ENCODE measurements at places on chromosomes 3 and 15.
A peak's percentile ranks its signal among the peaks of the same experiment; 100 is the strongest.

DNA sequence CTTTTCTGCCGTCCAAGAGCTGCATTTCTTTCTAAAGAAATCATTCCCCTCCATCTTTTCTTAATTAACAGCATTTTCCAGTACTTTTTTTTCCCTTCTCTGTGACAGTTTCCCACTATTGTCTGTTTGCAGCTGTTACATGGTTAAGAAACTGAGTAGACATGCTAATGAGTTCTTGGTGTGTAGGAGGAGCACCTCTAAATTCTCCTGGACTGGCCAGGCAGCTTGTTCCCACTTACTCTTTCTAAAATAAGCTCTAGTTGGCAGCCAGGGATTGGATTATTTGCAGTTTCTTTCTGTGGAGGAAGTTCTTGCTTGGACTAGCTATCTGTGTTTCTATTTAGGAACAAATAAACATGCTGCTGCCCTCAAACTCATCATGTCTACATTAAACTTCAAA, 235.1 kb upstream of the GAP43 start:
- DNase-seq = no peak

DNA sequence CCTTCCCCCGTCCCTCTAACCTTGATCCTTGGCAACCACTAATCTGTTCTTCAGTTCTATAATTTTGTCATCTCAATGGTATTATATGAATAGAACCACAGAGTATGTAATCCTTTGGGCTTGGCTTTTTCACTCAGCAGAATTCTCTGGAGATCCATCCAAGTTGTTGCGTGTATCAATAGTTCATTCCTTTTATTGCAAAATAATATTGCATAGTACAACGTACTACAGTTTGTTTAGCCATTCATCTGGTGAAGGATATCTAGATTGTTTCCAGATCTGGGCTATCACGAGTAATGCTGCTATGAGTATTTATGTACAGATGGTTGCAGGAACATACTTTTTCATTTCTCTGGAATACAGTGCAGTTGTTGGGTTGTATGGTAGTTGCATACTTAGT, 76.2 kb downstream of the PLXNA1 start:
- DNase-seq = no peak

DNA sequence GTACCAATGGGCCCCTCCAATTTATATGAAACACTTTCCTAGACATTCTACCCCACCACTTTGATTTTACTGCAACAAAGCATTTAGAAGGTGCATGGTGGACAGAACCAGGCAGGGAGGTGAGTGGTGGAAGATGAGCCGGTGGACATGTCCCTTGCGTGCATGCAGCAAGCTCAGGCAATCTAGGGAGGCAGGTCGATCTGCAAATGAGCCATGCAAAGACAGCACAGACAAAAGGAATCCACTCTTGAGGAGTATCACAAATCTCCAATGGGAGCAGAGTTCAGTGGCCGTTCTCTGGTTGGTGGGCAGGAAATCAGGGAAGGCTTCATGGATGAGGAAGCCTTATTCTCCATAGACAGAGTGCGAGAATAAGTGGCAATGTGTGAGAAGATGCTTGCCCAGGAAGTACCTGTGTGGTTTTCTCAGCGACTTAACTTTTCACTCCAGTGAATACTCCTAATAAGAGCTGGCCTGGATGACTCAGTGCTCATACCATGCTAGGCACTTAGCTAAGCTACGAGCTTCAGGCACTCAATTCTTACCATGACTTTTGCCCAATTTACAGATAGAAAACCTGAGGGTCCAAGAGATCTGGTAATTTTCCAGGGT, 152.5 kb downstream of the FOXP1 start:
- DNase-seq = no peak

GRCh38 chr3:123469323-123469995, 20.6 kb upstream of the ADCY5 start:
- DNase-seq = no peak

GRCh38 chr3:179513862-179514261, 48.9 kb upstream of the ACTL6A start:
- no peak for DNase-seq

GRCh38 chr3:67876261-67876660, 221.8 kb upstream of the SUCLG2 start:
- DNase-seq = no peak

DNA sequence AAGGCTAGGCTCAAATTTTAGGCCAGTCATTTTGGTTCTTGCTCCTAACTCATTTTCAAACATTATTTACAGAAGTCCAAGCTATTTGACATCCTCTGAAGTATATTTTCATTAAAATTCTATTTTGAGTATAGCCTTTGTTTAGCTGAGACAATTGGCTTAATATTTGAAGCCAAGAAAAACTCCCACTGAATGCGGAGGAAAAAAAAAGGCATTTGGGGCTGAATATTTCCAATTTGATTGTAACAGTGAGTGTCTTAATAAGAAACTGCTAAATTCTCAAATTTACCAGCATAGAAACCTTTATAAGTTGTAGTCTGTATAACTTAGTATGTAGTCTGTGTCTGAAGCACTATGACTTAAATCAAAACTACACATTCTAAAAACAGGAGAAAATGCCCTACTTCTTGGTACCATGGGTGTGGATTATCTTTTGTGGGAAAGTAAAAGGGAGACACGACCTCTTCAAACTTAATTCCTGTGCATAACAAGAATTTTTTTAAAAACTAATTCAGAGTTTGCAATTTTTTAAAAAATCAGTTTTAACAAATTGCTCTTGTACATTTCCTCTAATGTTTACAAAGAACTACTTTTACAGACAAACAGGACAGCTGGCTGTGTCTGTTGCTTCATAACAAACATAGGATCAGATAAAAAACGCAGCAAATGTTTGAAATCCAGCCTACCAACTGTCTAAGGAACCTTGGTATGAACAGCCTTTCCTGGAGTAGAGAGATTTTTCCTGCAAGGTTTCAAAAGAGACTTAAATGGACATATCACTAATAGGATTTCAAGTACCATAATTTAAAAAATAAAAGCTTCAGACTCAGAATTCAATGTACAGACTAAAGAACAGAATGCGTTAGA, 52.7 kb upstream of the LMOD3 start:
- DNase-seq = no peak

- DNase-seq = no peak
These were observed 38.1 kb downstream of the PDZRN3 start for GRCh38 chr3:73586628-73587027.

DNA sequence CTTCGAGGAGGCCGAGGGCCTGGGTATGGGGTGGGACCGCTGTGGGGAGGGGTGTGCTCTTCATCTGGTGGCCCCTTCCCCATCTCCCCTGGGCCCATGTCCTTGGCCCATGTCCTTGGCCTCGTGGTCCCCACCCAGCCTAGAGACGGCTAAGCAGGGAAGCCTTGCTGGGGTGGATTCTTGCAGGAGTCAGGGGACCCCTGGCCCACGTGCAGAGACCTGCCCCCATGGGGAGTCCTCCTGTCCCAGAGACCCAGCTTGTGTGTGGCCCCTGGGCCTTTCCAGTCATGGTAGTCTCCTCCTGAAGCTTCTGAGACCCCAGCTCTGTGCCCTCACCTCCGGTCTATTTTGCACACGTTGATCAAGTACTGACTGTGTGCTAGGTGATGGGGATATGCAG, 97.4 kb downstream of the TBC1D2B start:
- DNase-seq = no peak

GRCh38 chr3:177982034-177982433, 554.2 kb upstream of the KCNMB2 start:
- no peak for DNase-seq

DNA sequence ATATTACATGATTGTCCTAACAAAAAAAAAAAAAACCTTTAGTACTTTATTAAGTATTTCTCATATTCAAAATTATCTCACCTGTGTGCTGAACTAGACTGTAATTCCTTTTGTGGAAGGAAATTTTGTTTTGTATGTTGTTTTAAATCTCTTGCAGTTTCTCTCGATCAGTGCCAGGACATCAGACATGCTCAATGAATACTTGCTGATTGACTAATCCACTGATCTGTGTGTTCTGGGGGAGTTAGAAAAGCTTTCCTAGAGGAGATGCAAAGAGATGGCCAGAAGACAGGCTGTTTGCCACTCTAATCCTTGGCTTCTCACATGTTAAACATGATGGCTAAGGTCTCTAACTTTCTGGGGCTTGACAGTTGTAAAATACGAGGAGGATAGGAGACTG, 233.3 kb upstream of the NR2E3 start:
- no peak for DNase-seq

- no peak for DNase-seq
These were observed 37.3 kb upstream of the CACNA1D start for GRCh38 chr3:53457068-53457467.

- no peak for DNase-seq
These were observed 85.0 kb downstream of the TGFBR2 start for GRCh38 chr3:30691249-30691880.

DNA sequence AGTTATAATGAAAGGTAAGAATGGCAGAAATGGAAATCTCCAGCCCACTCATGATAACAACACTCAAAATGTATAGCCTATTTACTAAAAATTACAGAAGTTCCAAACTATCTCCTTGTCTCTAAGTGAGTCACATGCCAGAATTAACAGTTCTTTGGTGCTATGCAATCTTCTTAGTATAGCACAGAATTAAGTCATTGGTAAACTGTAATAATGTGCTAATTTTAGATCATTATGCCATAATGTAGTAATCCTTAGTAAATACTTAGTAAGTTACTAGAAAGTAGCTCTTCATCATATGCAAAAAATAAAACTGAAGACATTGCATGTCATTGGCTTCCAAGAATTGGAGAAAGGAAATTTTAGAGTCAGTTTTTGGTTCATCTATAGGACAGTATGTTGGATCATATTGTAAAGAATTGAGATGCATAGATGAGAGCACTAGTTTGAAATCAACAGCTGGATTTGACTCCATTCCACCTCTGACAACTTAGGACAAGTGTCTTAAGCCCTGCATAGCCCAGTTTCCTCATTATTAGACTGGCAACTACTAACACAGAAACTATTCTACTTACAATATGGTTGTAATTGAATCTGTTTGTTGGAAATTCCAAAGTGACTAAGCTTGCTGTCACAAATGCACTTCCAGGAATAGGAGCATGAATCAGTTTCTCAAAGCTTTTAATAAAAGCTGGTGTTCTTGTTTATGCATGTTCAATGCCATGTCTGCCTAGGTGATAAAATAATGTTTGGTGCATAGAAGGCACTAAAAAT, 40.1 kb upstream of the CD47 start:
- DNase-seq = no peak

- DNase-seq = no peak
These were observed 5.4 kb upstream of the SEC11A start for GRCh38 chr15:84721371-84721770.

GRCh38 chr15:88878720-88879184, 16.6 kb downstream of the HAPLN3 start:
- DNase-seq = peak; percentile 85

GRCh38 chr3:156769721-156770654, 56.2 kb upstream of the LEKR1 start:
- DNase-seq = no peak

DNA sequence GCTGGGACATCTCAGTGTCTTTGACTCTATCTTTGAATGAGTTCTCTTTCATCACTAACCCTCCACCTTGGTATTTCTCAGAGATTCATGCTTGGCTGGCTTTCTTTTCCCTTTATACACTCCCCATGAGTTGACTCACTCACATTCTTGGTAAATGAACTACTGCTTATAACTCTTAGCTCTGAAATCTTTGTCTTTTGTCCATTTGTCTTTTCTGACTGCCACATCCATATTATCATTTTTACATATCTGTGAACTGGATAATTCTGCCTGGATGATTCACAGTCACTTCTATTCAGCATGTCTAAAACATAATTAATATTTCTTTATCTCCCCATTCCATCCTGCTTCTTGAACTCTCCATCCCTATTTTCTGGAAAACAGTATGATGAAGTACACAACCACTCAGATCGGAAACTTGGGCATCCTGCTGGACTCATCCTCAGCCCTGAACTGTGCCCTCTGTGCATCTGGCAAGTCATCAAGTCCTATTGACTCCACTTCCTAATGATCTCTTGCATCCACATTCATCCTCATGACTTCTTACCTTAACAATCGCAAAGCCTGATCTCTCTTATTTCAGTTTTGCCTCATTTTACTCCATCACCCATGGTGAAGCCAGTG, 66.9 kb downstream of the KCNAB1 start:
- DNase-seq = no peak

DNA sequence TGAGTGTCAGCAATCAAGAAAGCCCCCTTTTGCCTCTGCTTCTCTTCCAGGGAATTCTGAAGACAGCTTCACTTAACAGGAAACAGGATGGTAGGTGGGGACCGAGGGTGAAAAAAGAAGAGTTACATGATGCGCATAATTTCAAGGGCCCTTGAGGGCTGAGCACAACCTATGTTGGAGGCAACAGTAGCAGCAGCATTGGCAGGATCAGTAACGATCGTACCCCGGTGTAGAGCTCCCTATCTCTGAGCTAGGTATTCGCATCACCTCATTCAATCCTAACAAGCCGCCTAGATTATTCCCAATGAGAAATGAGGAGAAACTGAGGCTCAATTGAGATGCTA, 432 bp upstream of the RAD54L2 start:
- DNase-seq = peak; percentile 18

GRCh38 chr3:108380128-108380795, 83.9 kb downstream of the HHLA2 start:
- DNase-seq = no peak

DNA sequence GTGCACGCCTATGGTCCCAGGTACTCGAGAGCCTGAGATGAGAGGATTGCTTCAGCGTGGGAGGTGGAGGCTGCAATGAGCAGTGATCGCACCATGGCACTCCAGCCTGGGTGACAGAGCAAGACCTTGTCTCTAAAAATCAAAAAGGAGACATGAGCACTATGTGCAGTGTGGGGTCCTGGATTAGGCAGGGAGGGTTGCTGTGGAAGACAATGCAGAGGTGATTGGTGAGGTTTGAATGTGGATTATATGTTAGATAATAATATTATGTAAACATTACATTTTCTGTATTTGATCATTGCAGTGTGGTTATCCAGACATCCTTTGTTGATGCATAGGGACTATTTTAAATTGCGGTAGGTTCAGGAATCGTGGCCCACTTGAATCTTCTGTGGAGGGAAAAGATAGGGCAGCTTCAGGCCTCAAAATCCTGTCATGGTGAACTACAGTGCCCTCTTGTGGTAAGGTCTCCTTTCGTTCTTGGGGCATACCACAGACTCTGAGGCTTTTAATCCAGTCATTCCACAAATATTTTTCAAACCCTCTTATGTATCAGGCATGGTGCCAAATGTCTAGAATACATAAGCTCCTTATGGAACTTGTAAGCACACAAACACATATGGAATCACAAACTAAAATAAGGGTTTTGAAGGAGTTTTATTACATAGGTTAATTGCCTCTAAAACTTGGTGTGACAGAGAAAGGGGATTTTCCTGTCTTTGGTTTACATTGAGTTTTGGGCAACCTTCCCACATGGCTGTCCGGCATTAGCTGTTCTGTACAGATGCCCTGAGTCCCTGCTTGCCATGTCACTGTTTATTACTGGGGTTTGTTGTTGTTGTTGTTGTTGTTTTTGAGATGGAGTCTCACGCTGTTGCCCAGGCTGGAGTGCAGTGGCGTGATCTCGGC, 37.7 kb downstream of the GPD1L start:
- DNase-seq = peak; percentile 77
